ENCODE measurements at places on chromosomes 3 and 15. TPM values are rescaled to one million over a fixed set of nuclear protein-coding genes. Genes with fewer than 3 reads are reported as not detected.

DNA sequence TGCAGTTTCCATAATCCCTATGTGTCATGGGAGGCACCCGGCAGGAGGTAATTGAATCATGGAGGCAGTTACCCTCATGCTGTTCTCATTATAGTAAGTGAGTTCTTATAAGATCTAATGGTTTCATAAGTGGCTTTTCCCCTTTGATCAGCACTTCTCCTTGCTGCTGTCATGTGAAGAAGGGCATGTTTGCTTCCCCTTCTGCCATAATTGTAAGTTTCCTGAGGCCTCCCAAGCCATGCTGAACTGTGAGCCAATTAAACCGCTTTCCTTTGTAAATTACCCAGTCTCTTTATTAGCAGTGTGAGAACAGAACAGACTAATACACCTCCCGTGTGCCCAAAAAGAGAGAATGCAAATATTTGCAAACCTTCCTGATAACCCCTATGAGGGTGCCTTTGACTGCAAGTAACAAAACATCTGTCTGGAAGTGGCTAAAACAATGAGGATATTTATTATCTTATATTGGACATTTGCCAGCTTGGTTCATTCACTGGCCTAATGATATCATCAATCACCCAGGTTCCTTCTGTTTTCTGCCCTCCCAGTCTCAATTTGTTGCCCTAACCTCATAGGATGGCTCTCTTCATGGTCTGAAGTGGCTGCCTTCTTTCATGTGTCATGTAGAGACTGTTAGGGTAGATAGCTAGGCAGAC, 68.7 kb downstream of the BHLHE40 start:
- DNase-seq: no peak

DNA sequence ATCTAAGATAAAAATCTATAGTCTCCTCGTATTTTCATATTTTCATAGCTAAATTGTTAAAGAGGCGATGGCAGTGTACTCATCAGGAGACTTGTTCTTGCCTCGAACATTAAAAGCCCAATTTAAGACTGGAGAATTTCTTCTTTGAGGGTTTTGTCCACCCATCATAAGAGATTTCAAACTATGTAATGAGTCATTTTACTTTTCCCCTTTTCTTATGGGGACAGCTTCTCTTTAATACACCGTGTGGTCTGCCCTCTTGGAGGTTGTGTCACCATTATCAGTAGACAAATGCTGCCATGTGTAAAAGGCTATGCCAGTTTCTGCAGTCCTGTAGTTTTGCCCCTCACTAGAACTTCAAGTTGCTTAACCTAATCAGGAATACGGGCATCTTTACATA, 16.9 kb downstream of the TGFBR2 start:
- no peak for DNase-seq

DNA sequence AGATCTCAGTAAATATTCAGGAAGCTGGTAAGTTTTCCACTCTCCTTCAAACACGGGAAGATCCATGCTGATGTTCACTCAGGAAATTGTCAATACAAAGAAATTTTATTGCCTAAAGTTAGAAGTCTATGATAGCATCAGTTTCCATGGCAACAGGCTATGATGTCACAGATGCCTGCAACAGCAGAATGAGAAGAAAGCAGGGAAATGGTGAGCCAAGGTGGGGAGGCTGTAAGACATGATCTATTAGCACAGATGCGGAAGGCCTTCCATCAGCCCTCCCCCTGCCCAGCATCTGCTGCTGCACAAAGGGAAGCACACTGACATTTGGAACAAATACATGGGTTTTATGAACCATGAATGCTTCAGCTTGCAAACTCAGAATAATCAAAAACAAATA, 28.6 kb downstream of the EPHB1 start:
- DNase-seq: no peak

GRCh38 chr3:179107617-179108016, 36.0 kb upstream of the ZMAT3 start:
- no peak for DNase-seq

GRCh38 chr3:30664884-30665283, 58.5 kb downstream of the TGFBR2 start:
- peak; percentile 34 for DNase-seq

DNA sequence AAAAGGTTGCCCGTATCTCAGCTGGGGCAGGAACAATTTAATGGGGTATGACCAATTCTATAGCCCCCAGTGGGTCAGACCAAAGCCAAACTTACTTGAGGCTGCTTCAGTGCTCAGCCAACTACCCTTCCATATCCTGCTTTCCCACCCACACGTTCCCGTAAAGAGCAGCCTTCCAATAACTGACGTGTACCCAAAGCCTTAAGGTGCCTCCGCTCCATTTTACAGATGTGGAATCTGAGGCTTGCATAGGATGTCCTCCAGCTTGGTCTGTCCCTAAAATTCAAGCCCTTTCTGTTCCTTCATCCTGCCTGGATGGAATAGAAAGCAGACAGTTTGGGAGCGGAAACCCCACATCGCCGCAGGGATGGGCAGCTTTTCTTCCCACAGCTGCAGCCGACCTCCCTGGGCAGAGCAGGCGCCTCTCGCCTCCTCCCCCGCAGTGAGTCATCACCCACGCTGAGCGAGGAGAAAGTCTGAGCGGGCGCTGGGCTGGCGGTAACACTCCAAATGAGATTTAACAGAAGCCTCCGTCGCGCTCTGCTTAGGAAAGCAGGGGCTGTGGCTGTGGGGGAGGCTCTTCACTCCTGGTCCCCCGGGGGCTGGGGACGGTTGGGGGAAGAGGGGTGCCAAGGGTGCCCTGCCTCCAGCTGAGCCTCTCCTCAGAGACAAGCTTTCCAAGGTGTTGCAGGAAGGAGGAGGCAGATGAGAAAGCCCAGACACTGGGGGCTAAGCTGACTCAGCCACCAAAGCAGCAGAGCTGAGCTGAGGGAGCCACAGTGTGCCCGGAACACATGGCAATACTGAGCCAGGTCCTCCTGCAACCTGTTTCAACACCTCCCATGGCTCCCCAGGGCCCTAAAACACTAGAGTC, 57.8 kb upstream of the HRH1 start:
- peak; percentile 91 for DNase-seq

- no peak for DNase-seq
Observed at GRCh38 chr3:86740751-86741150, 250.2 kb downstream of the VGLL3 start.

DNA sequence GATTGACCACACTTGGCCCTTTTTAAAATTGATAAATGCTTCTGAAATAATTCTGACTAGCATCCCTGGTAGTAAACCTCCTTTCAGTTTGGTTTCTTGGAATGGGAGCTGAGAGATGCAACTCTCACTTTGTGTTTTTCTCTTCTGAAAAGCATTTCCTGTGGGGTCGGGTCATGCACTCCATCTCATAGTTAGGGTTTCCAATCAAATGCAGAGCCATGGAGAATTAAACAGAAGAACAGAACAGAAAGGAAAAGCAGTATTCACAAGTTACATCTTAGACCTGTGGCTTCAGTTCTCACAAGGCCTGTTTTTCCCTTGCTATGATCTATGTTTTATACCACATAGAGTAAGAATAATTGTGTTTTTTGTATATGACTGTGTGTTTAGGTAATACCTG, 39.7 kb downstream of the SENP2 start:
- DNase-seq: no peak

DNA sequence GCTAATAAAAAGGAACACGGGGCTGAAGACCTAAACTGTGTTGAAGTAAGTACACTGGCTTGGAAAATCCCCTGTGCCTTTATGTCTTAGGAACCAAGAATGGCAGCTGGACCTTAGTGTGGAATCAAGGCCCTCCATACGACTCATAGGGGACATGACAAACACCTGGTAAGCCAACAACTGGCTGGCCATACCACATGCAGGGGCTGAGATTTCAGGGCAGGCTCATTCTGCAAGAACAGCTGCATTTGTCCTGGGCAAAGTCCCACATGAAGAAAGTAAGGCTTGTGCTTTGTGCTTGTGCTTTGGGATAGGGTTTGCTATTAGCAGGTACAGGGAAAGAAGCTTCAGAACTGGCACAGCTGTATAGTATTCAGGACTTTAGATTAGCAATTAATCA, 18.0 kb downstream of the ETV5 start:
- no peak for DNase-seq

SCAANT1 gene
- total RNA-seq: not detected

GABRB3 gene
- not detected for total RNA-seq

KBTBD13 gene
- not detected for total RNA-seq
